ENCODE measurements at places on chromosomes 1 and 21.

- DNase-seq, result peak; percentile 81
These were observed 41.8 kb downstream of the GATAD2B start for GRCh38 chr1:153880962-153881361.

GRCh38 chr21:42505090-42505726 lies 8.4 kb upstream of the SLC37A1 start:
- no peak for DNase-seq

DNA sequence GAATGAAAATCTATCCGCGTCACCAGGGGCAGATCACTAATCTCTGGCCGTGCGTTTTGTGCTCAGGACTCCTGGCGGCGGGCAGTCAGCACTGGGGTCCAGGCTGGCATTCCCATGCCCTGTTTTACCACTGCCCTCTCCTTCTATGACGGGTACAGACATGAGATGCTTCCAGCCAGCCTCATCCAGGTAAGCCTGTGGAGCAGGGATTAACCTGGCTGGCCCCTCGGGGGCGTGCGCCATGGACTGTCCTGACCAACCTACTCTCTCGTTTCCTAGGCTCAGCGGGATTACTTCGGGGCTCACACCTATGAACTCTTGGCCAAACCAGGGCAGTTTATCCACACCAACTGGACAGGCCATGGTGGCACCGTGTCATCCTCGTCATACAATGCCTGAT lies 10.9 kb upstream of the CENPS start:
- no peak for DNase-seq

GRCh38 chr1:7516341-7516740 lies 254.8 kb upstream of the VAMP3 start:
- DNase-seq, result peak; percentile 41

DNA sequence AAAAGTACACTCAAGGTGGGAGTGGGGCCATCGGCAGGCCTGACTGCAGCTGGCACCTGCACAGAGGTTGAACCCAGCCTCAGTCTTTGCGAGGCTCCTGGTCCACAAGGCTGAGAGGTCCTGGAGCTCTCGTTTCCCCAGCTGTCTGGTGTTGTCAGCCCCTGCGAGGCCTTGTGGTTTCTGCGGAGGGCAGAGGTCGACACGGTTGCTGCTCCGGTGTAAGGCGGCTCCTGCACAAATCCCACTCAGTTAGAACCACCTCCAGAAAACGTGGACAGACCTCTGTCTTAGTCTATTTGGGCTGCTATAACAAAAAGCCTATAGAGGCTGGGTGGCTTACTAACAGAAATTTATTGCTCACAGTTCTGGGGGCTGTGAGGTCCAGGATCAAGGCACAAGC lies 5.8 kb downstream of the KIAA1614 start:
- DNase-seq, result no peak

DNA sequence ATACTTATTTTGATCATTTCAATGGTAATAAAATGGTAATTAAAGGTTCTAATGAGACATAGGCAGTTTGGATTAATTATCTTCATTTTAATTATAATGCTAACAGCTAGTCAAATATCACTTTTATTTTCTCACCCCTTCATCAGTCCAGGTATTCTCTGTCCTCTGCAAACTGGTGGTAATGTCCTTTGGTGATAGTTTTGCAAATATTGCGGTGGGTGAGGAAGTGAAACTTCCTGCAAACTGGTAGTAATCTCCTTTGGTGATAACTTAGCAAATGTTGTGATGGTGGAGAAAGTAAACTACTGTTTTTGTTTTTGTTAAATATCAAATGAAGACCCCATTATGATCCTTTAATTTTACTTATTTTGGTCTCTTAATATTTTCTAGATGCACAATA lies 209.0 kb downstream of the AMY1C start:
- DNase-seq, result no peak

- no peak for DNase-seq
These were observed 4.8 kb downstream of the GBP7 start for GRCh38 chr1:89171067-89171438.

- no peak for DNase-seq
These were observed 472.3 kb upstream of the ADGRL4 start for GRCh38 chr1:79478728-79479373.

DNA sequence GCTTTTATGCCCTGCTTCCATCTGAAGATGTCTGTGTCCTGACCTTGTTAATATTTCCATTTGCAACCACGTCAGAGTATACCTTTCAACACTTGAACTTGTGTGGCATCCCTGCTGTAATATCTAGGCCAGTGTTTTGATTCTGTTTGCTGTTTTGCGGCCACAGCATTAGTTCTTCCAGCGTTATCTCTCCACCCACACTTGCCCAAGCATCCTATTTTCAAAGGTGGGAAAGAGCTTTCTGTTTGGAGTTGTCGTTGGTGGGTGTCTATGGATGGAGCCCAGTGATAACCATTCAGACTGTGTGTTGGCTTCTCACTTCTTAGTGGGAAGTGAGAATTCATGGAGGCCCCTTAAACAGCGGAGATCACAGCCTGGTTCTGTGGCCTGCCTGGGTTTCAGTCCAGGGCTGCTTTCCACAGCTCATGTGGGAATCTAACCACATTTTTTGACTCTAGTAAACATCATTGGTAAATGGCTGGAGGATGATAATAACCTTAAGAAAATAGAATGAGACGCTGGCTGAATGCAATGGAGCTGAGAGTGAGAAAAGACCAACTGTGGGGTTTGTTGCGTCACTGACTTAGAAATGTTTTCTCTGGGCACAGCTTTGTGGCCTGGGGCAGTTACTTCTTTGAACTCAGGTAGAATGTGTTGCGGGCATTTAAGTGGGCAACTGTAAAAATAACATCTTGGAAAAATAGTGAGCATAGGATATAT lies 7.6 kb downstream of the TENT5C start:
- DNase-seq, result no peak

GRCh38 chr1:2224631-2225428 lies 3.3 kb upstream of the SKI start:
- DNase-seq, result no peak

DNA sequence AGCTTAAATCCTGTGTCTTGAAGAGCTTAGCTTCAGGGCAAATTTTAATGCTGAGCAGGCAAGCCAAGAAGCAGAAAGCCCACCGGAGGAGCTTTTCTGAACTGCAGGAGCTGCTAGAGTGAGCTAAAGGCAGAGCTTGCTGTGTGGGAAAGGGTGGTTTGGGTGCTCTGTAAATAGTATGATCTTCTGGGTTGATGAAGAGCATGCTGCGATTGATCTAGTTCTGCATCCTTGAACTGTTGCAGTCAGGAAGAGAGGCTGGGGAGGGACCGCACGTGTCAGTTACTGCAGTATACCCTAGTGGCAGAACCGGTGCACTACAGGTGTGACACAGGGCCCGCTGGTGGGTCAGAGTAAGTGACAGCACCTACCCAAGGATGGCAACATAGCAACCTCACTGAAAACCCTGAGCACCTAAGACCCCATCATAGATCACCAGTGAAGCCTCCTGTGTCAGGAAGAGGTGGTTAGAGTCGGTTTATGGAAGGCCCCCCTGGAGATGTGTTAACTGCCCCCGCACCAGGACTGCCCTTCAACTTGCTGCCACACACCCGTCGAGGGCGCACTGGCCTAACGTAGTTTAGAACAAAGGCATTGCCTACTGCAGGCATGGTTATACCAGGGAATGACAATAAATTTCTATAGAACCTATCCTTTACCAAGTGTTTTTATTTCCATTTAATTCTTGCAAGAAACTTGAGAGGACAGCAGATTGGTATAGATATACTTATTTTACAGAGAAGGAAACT lies 146.0 kb upstream of the KIAA0040 start:
- DNase-seq, result no peak

DNA sequence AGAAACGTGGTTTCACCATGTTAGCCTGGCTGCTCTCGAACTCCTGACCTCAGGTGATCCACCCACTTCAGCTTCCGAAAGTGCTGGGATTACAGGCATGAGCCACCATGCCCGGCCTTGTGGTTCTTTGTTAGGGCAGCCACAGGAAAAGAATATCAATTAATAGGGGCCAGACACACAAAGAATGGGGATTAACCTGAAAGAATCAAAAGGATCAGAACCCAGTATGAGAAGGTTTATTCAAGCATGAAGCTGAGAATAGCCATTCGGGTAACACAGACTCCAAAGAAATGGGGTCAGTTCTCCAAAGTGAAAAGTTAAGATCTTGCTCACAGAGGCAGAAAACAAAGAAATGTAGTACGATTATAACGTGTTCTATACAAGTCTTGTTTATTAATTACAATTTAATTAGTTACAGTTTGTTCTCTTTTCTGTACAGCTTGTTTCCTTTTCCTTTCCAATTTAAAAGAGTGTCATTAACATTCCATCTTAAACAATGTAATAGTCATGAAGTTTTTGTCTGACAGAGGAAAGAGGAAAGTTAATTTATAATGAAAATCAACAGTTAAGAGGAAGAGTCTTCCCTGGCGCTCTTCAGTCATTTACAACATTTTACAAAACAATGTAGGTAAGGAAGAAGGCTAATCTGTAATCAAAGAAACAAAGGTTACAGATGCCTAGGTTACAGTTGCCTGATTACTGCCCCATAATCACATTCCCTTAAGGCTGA lies 51.3 kb upstream of the SLC45A1 start:
- DNase-seq, result no peak

- no peak for DNase-seq
These were observed 75.8 kb downstream of the CASZ1 start for GRCh38 chr1:10720635-10721034.
